ENCODE measurements at places on chromosomes 16 and 17. TPM values are rescaled to one million over a fixed set of nuclear protein-coding genes. Genes with fewer than 3 reads are reported as not detected.

The MT1M gene
- 0.24 TPM for total RNA-seq

The CTRB1 gene
- total RNA-seq: not detected

The ZNF276 gene
- 19.5 TPM for total RNA-seq

The ZNF469 gene
- 6.3 TPM for total RNA-seq

The SLC12A3 gene
- total RNA-seq: not detected

The P2RX5 gene
- 1.2 TPM for total RNA-seq

The TCAP gene
- 0.25 TPM for total RNA-seq

The HCRT gene
- total RNA-seq: not detected

The INCA1 gene
- total RNA-seq: 0.19 TPM

The TNFRSF13B gene
- total RNA-seq: not detected

The KCNJ16 gene
- not detected for total RNA-seq

The DHRS7C gene
- not detected for total RNA-seq

The EME2 gene
- 2.6 TPM for total RNA-seq

The C16orf90 gene
- not detected for total RNA-seq

The KRTAP2-2 gene
- total RNA-seq: not detected

The PLXDC1 gene
- total RNA-seq: 15.4 TPM

The CTRL gene
- not detected for total RNA-seq

The SPEM3 gene
- total RNA-seq: not detected

The MYH2 gene
- not detected for total RNA-seq

The RHBDF1 gene
- total RNA-seq: 37.0 TPM

The TRIM25 gene
- total RNA-seq: 36.3 TPM

The HSPB9 gene
- total RNA-seq: not detected

The MAP2K6 gene
- 3.9 TPM for total RNA-seq

The HES7 gene
- not detected for total RNA-seq

The EPX gene
- not detected for total RNA-seq

The CA5A gene
- not detected for total RNA-seq

The LRRC36 gene
- total RNA-seq: not detected

The CDRT15 gene
- not detected for total RNA-seq
